Bronchial epithelial cell (primary cell): ENCODE measurements at places on chromosomes 5 and 9.
A peak's percentile ranks its signal among the peaks of the same experiment; 100 is the strongest.

DNA sequence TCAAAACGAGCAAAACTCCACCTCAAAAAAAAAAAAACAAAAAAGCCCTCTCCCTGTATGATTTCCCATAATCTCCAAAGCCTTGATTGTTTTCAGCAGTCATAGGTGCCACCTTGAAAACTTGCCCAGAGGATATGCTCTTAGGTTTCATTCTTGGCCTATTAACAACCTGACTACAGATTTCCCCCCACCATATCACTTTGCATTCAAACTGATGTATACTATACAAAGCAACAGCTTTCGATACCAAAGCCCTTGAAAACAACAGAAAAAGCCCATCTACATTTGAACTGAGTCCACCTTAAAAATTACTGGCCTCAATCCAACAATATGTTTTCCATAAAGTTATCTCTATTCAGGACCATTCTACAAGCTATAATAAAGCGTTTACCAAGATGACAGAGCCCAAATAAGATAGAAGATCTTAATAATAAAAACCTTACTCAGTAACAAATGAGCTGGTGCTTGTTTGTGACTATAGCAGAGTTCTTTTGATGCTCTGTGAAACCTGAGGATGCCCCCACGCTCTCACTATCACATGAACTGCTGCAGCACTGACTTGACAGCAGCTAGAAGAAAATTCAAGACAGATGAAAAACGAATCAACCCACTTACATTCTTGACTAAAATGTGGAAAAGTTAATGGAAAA, 44.4 kb downstream of the FNBP1 start:
- no peak for DNase-seq

GRCh38 chr9:26723486-26723885, 169.1 kb downstream of the CAAP1 start:
- DNase-seq: peak; percentile 28

- no peak for DNase-seq
Measured at GRCh38 chr9:136078024-136078423, 17.1 kb downstream of the NACC2 start.

DNA sequence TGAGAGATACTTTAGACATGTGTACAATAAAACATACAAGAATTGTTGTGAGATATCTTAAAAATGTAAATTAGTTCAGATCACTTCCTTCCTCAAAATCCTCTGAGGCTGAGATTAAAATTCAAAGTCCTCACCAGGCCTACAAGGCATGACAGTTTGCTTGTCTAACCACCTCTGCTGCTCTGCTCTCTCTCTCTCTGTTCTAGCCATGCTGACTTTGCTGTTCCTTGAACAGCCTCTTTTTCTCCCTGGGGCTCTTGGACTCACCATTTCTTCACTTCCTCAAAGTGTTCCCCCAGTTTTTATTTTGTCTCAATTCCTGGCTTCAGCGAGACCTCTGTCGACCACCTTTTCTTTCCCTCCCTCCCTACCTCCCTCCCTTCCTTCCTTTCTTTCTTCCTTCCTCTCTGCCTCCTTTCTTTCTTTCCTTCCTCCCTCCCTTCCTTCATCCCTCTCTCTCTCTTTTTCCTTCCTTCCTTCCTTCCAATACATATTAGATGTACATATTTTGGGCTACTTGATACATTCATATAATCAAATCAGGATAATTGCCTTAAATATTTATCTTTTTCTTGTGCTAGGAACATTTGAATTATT, 27.0 kb downstream of the CATSPER3 start:
- no peak for DNase-seq

GRCh38 chr9:2144619-2145018, 129.5 kb downstream of the SMARCA2 start:
- DNase-seq: no peak

DNA sequence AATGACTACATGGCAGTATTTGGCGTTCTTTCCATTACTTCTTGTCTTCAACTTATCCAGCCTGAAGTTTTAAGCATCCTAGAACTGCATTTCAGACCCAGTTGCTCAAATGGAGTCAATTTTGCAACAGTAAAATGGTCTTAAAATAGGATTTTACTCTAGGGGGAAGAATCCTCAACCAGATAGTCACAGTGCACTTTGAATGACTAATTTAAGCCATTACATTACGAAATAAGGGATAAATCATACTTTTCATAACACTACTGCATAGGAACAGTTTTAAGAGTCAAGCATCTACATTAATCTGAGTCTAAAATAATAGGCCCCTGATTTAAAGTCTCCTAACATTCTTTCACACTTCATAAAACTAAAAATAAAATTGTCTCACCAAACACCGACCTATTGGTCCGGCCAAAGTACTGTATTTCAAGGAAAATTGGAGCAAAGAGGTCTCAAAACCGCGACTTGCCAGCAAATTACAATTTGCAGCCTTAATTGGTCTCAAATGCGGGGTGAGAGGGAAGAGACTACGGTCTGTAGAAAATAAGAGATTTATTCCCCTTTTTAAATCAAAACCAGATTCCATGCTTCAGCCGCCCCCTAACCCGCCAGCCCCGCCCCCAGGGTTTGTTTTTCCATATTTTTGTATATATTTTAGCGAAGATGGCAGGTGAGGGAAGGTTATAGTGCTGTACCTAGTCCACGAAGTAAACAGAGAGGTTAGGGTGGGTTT, 1.2 kb upstream of the SMARCA2 start:
- peak; percentile 78 for DNase-seq

- no peak for DNase-seq
Measured at GRCh38 chr5:151312756-151313324, 9.3 kb upstream of the SLC36A3 start.

- DNase-seq: no peak
Measured at GRCh38 chr9:81720450-81721086, 31.2 kb upstream of the TLE1 start.

DNA sequence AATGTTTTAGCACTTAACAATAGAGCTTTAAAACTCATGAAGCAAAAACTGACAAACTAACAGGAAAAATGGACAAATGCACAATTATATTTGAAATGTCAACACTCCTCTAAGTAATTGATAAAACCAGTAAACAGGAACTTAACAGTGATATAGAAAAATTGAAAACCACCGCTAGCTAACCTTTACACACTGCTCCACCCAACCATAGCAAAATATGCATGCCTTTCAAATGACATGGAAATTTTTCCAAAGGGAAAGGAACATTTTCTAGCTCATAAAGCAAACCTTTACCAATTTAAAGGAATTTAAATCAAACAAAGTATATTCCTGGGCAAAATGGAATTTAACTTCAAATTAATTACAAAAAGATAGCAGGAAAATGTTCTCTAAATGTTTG, 109.2 kb downstream of the ADAMTS19 start:
- DNase-seq: no peak

GRCh38 chr9:2727966-2728613, 10.8 kb downstream of the KCNV2 start:
- DNase-seq: peak; percentile 72

DNA sequence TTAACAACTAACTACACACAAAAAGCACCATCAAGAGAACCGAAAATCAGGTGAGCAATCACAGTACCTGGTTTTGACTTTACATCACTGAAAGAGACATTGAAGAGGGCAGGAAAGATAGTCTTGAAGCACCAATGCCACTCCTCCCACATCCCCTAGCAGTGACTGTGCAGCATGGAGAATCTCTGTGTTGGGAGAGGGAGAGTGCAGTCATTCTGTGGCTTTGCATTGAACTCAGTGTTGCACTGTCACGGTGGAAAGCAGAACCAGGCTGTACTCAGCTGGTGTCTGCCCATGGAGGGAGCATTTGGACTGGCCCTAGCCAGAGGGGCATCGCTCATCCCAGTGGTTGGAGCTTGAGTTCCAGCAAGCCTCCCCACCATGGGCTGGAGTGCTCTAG, 40.4 kb downstream of the C5 start:
- no peak for DNase-seq

- no peak for DNase-seq
Measured at GRCh38 chr5:110304176-110304575, 422.3 kb downstream of the TMEM232 start.

DNA sequence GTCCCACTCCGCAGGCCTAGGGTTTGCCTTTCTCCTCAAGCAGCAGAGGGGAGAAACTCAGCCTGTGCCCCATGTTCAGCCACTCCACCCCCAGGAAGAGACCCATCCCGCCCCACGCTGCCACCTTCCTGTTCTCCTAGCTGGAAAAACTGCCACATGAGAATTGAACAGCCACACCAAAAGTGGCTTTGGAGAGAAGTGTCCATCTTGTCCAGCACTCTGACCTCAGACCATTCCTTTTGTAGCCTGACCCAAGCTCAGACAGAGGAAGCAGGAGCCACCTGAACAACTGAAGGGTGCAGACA, 8.3 kb upstream of the SLC25A48 start:
- DNase-seq: no peak

DNA sequence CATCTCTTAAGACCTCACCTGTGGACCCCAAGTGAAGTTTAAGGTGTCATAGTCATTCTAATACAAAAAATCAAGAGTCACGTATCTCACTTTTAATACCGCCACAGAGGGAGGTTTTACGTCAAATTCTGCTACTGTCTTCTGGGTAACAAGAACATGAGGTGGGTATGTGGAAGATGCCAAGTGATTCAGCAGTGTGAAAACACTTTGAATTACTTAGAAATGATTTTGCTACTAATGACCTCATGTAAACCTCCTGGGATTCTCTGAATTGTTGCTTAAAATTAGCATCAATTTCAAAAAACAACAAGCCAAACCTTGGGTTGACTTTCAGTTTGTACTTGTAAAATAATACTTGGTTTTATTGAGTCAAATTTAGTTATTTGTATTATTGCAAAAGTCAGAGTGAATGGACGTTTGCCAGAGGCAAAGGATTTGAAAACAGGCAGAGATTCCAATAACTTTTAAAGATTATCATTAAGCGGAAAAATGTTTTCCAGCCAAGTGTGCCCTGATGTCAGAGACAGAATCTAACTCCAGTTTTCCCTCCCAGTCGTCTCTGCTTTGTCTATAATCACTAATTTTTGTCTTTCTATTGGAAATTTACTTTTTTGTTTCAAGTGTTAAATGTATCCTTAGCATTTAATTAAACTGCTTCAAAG, 8.8 kb downstream of the DMRT2 start:
- no peak for DNase-seq

GRCh38 chr5:51882647-51883046, 499.4 kb downstream of the ISL1 start:
- no peak for DNase-seq

GRCh38 chr5:129541648-129542251, 81.7 kb downstream of the ADAMTS19 start:
- DNase-seq: peak; percentile 66

GRCh38 chr5:102411-103043, 10.6 kb downstream of the PLEKHG4B start:
- DNase-seq: no peak
